GM23248 (cell line): ENCODE measurements at places on chromosomes 7 and 10.

- no peak for DNase-seq
Measured at GRCh38 chr10:35346248-35346647, 9.9 kb downstream of the CCNY start.

DNA sequence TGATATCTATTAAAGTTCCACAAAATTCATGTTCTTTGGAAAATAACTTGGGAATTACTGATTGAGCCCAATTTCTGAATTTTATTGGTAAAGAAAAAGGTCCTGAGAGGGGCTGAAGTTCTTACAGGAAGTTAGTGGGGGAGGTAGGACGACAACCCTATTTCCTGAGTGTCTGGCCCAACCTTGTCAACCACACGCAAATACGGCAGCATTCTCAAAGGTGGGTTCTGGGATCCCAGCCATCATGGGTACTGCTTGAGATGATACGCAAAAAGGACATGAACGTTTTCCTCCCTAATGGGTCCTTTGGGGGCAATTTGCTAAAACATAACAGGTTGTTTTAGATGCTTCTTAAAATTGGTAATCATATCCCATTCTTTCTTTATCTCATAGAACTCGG, 2.7 kb upstream of the PDCD4 start:
- DNase-seq, result no peak

- DNase-seq, result no peak
Measured at GRCh38 chr10:1044146-1044545, 4.8 kb downstream of the IDI1 start.

DNA sequence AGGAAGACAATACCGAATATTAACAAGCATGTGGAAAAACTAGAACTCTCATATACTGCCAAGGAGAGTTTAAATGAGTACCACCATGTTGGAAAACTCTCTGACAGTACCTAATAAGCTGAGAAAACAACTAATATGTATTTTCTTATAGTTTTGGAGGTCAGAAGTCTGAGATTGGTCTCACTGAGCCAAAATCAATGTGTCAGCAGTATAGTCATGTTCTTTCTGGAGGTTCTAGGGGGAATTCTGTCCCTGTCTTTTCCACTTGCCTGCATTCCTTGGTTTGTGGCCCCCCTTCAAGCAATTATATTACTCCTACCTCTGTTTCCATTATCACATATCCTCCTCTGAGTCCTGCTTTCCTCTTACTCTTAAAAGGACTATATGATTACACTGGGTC, 144.6 kb downstream of the HBP1 start:
- no peak for DNase-seq

DNA sequence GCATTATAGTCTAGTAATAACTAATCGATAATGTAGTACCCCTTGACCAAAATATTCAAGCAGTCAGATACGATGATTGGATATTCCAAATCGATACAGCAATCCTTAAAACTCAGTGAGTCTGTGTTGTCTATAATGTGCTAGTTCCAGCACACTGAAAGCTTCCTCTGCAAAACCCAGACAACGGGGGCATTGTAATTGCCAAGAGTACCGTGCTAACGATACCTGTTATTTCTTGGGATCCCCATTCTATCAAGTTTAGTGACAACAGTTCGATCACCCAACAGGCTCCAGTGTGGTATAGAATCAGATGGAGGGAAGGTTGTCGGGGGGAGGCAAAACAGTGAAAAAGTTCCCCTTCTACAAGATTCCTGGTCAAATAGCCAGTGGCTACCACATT, 865 bp downstream of the ZNF438 start:
- no peak for DNase-seq

- DNase-seq, result peak; percentile 66
Measured at GRCh38 chr10:12194752-12195271, 879 bp downstream of the NUDT5 start.

GRCh38 chr10:129096065-129096984, 370.7 kb upstream of the MGMT start:
- DNase-seq, result peak; percentile 83

DNA sequence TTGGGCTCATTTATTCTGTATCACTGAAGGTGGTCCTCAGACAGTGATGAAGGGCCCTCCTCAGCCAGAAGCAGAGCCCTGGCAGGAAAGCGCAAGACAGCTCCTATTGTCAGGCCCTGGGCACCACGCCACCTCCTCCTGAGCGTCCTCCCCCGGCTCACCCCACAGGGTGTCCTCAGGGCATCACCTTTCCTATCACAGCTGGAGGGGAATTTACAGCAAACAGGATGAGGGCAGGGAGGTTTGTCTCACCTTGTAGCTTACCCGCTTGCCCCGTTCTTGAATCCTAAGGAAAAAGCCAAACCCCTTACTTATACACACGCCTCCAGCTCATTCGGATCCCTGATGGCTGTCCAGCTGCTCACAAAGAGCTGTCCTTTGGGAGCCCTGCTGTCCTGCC, 50.2 kb upstream of the LANCL2 start:
- no peak for DNase-seq

DNA sequence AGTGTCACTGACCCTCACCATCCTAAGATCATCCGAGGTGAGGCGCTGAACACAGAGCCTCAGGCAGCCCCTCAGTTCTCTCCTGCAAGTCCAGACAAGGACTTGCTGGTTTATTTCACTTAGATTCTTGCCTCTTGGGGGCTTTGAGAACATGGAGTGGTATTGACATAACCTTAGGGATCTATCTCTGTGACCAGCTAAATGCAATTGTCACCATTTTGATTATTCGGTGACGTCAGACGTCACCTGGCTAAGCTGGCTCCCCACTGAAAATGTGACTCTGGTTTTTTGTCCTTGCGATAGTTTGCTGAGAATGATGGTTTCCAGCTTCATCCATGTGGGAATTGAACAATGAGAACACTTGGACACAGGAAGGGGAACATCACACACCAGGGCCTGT, 49.2 kb upstream of the SFMBT2 start:
- DNase-seq, result no peak
